Naive thymus-derived CD8-positive, alpha-beta T cell (primary cell): ENCODE measurements at places on chromosomes 1 and 21. TPM values are rescaled to one million over a fixed set of nuclear protein-coding genes. Genes with fewer than 3 reads are reported as not detected.

DNA sequence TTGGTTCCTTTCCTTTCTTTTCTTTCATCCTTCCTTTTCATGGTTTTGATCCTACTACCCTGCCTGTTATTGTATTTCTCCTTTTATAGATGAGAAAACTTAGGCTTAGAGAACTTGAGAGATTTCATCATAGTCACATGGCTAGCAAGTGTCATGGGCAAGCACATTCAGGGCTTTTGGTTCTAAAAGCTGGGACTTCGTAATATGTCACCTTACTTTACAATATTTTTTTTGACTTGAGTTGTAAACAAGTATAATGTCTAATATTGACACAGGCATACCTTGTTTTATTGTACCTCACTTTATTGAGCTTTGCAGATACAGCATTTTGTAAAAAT lies 70.7 kb downstream of the MTR start:
- H3K27ac ChIP-seq, result peak overlapping the region; percentile 63
- H3K4me3 ChIP-seq, result no peak overlapping the region
- peaks cover 16% of the 10 kb centered on the region for H3K36me3 ChIP-seq
- DNase-seq, result no peak
- peaks cover 35% of the 10 kb centered on the region for H3K4me1 ChIP-seq

GRCh38 chr1:52551507-52552235 lies 1.2 kb downstream of the TUT4 start:
- peak; percentile 29 for DNase-seq
- no peak overlapping the region for H3K4me3 ChIP-seq
- H3K27ac ChIP-seq, result no peak overlapping the region
- H3K36me3 ChIP-seq, result no peaks in the 10 kb centered on the region
- H3K4me1 ChIP-seq, result peaks cover 42% of the 10 kb centered on the region

DNA sequence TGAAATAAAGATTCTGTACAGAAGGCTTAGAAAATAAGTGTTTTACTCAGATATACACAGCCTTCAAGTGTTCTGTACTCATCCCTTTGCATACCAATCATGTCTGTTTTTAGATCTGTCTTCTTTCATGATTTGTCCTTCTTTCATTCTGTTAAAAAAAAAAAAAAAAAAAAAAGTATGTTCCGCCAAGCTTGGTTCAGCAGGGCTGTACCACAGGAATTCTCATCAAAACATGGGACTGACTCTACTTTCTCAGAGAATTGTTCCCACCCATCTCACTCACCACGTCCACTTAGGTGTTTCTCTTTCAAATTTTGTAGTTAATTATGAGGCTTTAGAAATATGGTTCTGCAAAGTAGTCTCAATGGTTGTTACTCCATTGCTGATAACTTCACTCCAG lies 119.0 kb downstream of the AK5 start:
- no peaks in the 10 kb centered on the region for H3K27me3 ChIP-seq
- no peak overlapping the region for H3K27ac ChIP-seq
- DNase-seq, result no peak
- no peak overlapping the region for H3K4me3 ChIP-seq
- H3K4me1 ChIP-seq, result no peaks in the 10 kb centered on the region

GRCh38 chr1:161921990-161922389 lies 101.7 kb downstream of the OLFML2B start:
- peaks cover 26% of the 10 kb centered on the region for H3K36me3 ChIP-seq
- peaks cover 22% of the 10 kb centered on the region for H3K4me1 ChIP-seq
- no peak for DNase-seq
- H3K27ac ChIP-seq, result no peak overlapping the region
- H3K4me3 ChIP-seq, result no peak overlapping the region

Gene WLS
- not detected for polyA plus RNA-seq

Gene NTNG1
- polyA plus RNA-seq, result not detected

Gene LRRC8C
- polyA plus RNA-seq, result 14.2 TPM

Gene RPL5
- 3,560 TPM for polyA plus RNA-seq

Gene TRIM46
- 0.40 TPM for polyA plus RNA-seq

Gene LHX8
- polyA plus RNA-seq, result not detected
